OCI-LY7 (cell line): ENCODE measurements at places on chromosomes 2 and 18.

- DNase-seq = no peak
Measured at GRCh38 chr2:181231151-181231550, 226.0 kb upstream of the ITGA4 start.

DNA sequence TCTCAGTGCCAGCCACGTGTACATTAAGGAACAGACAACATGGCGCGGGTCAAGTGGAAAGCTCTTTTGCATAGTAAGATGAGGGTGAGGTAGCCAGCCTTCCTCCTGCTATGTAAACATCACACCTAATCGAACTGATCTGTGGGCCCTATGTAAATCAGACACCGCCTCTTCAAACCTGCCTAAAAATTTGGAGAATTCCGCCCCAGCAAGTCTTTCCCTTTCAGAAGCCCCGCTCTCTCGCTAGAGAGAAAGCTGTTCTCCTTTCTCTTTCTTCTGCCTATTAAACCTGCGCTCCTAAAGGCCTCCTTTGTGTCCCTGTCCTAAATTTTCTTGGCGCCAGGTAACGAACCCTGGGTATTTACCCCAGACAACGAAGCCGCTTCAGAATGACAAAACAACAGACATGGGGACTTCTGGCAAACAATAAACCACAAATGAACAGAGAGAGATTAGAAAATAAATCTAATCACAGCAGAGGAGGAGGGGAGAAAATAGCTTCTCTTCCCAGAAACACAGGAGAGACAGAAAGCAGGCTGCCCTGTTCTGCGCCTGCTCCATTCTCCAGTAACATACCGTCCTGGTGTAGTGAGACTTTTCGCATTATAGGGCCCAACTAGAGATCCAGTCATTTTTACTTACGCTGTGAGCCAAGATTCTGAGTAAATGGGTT is 31.9 kb upstream of the CYP1B1 start:
- DNase-seq = no peak

DNA sequence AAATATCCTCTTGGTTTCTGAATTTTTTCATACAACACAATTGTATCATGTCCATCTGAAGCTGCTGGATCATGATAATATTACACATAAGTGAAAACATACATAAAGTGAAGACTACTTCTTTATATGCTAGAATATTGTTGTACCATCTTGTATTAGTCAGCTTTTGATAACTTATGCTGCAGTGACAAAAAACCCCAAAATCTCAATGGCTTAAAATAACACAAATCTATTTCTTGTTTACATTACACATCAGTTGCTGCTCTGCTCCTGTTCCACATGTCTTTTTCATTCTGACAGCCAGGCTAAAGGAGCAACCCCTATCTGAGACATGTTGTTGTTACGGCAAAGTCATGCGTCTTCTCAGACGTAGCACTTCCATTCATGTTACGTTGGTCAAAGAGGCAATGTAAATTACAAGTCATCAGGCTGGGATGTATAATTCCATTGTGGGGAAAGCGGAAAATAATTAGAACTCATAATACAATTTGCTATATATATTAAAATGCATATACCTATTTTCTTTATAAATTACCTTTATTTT is 5.8 kb downstream of the TMSB10 start:
- DNase-seq = no peak

DNA sequence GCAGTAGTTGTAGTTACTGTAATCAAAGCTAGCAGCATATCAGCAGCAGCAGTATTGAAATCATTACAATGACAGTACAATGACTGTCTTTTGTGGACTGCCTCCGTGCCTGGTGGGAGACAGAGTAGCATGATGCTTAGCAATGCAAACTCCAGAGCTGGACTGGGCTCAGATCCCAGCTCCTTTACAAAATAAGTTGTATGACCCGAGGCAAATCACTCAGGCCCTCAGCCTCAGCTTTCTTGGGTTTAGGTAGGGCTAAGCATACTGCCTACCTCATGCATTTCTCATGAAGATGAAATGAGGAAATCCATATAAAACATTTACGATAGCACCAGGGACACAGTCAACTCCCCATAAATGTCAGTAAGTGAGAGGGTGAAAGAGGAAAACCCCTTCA is 170.7 kb downstream of the TTC32 start:
- no peak for DNase-seq

GRCh38 chr2:11715987-11716652 is 30.3 kb upstream of the LPIN1 start:
- no peak for DNase-seq

GRCh38 chr2:132747046-132747445 is 77.0 kb upstream of the LYPD1 start:
- no peak for DNase-seq

DNA sequence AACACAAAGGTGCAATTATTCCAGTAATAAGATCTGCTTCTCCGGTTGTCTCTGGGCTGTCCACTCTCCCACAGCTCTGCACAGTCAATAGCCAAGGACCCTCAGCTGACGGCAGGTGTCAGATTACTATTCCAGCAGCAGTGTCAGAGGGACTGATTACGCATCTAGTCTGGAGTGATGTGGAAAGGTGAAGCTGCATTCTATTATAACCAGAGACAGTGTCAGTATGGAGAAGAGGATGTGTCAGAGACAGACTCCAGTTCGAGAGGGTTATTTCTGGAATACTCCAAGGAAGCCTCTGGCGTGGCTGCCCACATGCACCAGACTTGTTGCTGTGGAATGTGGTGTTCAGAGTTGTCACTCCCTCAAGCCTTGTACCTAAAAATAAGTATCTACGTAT is 163.6 kb upstream of the TMEM200C start:
- DNase-seq = no peak

DNA sequence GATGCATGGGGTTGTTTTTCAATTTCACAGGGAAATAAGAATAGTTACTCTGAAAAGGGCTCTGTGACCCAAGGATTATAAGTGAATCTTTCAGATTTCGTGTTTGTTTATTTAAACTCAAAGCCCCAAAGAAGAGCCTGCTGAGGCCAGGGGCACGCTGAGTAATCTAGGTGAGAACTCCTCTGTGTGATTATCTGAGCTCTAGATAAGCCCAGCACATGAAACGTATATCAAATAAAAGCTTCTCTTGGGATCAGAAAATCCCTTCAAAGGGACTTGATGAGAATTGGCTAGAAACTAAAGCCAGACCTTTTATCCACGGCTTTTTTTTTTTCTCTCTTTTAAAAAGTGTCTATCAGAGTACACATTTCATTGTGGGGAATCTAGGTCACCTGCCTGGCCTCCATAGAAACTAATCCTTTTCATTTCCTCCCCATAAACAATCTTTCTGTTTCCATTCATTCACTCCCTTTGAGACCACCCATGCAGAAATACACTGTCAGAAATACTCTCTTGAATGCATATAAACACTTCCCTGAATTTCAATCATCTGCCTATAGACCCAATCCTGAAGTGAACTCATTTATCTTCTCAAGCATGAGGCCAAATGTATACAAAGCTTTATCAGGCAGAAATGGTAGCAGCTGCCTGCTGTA is 137.4 kb downstream of the RIT2 start:
- no peak for DNase-seq

- no peak for DNase-seq
Measured at GRCh38 chr2:103152556-103152955, 390.7 kb downstream of the TMEM182 start.

DNA sequence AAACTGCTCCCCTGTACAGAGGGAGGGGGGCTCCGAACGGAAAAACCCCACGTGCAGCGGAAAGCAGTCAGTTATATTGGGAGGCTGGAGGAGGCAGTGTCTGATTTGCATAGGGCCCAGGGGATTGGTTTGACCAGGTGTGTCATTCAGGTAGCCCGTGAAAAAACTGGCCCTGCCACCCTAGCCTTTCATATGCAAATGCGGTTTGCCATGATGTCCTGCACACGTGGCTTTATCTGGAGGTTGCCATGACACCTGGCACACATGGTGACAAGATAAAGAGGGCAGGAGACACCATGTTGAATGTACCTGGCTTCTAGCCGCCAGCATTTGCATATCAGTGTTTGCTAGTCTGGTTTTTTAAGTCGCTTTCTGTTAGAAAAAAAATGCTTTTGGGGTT is 20.5 kb downstream of the SLC25A52 start:
- peak; percentile 5 for DNase-seq

- peak; percentile 66 for DNase-seq
Measured at GRCh38 chr2:225041851-225042799, at the start of gene DOCK10. DOCK10 (minus strand) TSS chr2:225042468; CDS start chr2:225042374, 94 bp downstream.

DNA sequence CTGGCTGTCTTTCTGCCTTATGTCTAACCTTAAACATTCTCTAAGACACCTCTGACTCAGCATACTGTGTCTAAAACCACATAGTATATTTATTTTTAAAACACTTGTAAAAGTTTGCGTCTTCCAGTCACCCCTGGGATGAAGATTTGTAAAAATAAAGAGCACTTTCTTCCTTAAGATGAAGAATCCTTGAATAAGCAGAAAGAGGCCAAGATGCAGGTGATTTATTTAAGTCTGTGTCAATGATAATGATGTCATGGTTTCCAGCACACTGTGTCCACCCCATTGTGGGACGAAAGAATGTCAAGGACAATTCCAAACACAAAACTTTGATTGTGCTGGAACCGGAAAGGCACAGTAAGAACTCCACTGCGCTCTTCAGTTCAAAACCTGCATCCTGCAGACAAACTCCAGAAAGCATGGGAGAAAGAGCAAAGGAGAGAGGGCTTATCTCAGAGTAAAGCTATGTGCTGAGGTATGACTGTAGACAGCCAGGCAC is 92.9 kb downstream of the ZEB2 start:
- no peak for DNase-seq

DNA sequence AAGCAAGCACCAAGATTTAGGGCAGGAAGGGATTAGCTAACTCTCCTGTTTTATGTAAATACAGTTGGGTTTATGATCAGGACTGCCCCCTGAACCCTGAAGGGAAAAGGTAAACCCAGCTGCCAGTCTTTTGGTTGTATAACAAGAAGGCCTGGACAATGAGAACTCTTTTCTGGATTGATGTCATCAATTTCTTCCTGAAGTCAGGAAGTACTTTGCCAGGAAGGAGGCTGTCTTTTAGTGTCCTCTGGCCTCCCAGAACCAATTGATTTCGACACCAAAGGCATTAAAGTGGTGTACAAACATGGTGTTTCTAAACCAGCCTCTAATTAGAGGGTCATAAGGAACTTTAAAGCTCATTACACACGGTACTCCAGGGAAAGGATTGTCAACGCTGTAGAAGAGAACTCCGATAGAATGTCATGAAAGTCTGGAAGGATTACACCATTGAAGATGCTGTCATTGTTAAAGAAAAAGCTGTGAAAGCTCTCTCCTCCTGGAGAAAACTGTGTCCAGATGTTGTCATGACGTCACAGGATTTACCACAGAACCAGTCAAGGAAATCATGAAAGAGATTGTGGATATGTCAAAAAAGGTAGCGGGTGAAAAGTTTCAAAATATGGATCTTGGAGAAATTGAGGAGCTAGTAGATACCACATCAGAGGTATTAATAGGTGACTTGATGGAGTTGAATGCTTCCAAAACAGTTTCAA is 78.8 kb downstream of the ANKRD12 start:
- DNase-seq = no peak

DNA sequence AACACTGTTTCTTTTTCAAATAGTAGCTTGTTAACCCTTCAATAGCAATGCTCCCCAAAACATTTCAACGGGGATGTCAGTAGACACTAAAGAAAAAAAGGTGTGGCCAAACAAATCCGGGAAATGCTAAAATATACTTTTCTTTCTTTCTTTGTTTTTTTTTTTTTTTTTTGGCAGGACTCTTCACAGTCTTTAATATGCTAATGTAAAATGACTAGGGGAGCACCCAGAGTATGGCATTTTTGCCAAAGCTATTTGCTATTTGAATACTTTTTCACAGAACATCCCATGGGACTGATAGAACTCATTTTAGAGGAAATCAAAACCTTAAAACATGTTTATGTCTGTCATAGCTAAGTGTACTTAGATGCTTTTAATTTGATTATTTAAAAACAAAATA is 32.1 kb downstream of the ATF2 start:
- DNase-seq = no peak

- DNase-seq = no peak
Measured at GRCh38 chr2:24820175-24820513, 26.9 kb downstream of the CENPO start.

DNA sequence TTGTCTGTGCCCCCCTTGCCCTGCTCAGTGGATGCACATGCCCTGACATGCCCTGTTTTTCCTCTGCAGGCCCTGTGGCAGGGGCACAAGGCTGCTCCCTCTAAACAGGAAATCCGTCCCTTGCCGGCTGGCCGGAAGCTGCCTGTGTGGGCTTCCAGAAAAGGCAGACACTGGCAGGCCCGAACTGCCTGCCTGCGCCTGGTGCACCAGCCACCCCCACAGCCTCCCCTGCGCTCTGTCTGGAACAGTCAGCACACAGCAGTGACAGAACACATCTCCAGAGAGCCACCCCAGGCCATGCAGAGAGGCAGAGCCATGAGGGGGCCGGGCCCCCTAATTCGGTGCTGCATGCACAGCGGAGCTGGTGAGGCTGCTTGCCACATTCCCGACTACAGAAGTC is 33.5 kb downstream of the LOXHD1 start:
- no peak for DNase-seq

DNA sequence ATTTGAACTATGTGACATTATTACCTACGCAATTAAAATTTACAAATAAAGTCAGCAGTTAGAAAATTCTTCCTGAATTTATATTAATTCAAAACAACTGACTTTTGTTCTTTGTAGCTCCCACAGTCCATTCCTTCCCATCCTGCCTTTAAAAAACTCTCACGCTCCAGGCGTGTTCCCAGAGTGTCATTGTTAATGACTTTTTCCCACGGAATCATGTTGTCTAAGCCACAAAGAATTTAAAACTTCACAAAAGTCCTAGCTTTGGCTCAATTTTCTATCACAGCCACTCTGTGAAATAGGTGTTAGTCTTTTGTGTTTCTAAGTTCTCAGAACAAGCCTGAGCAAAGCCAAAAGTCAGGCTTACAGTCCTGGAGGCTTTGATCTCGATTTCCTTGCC is 26.5 kb downstream of the SLC1A4 start:
- DNase-seq = no peak

- DNase-seq = no peak
Measured at GRCh38 chr2:226575928-226576327, 223.7 kb downstream of the IRS1 start.

- no peak for DNase-seq
Measured at GRCh38 chr2:207160115-207160514, 5.6 kb downstream of the KLF7 start.

GRCh38 chr18:62758591-62758990 is 43.2 kb downstream of the PHLPP1 start:
- DNase-seq = no peak

DNA sequence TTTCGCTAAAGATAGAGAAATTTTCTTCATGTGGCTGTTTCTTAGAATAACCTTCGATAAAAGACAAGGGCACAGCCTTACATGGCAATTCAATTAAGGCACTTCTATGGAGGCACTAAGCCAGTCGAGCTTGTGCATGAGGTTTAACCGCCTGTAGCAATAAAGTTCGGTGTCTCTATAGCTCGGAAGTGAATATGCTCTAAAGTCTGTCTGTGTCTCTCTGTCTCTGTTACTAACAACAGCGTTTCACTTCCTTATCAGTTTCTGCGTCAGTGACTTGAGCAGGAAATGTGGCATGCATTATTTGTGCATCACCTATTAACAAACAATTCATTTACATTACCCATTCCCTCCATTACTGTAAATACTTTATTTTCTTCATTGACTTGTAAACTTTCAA is 365.1 kb upstream of the NETO1 start:
- DNase-seq = no peak

GRCh38 chr2:96345438-96345837 is 9.9 kb downstream of the NCAPH start:
- DNase-seq = no peak

- DNase-seq = no peak
Measured at GRCh38 chr2:95265182-95265581, 9.1 kb upstream of the PROM2 start.
